ENCODE measurements at places on chromosomes 2 and 18.

DNA sequence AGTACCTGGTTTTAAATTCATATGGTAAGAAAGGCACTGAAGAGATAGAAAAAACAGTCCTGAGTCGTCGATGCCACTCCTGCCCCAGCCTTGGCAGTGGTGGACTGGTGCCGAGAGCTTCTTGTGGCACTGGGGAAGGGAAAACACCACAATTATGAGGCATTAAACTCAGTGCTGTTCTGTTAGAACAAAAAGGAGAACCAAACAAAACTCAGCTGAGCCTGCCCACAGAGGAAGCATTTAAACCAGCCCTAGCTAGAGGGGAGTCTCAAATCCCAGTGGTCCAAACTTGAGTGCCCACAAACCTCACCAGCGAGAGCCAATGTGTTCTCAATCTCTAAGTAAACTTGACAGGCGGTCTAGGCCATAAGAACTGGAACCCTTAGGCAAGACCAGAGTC, 1254.5 kb upstream of the FAM98A start:
- no peak for DNase-seq

DNA sequence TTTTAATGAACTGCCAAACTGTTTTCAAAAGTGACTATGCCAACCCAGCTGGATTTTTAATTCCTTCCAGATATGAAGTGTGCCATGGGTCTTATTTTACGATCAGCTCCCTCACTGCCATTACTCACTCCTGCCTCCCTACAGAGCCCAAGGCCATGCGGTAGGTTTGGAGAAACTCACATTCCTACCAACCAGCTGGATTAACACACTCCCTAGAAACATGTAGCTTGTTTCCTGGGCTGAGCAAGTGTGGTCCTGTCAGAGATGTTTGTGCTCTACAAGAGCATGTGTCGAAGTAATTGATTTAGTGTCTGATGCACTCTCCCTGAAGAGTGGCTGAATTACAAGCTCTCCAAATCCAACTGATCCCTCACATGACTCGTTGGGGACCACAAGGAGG, 82.5 kb downstream of the SPP2 start:
- DNase-seq: no peak

DNA sequence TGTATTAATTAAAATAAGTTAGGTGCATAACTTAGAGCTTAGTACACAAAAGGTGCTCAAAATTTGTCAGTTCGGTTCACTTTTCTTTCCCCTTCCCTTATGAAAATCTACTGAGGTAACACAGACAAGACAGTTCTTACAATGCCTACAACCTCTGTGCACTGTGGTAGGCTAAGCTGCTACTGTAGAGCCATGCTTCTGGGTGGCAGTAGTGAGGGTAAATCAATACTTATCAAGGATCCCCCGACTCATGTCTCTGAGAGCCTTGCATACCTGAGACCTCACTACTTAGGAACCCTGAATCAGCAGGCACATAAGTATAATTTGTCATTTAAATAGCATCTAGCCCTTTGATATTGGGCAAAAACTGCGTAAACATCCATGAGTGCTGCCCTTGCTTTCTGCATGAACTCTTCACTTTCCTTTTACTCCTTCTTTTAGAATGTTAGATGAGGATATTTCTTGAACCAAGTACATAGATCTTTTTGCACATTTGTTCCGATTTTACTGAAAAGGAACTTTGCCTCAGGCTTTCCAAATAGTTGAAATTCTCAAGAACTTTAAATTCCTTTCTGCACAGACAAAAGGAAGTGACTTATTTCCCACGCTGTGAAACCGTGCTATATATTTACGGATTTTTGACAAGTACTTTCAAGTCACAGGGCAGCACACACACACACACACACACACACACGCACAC, 234.4 kb downstream of the TRIB2 start:
- no peak for DNase-seq

DNA sequence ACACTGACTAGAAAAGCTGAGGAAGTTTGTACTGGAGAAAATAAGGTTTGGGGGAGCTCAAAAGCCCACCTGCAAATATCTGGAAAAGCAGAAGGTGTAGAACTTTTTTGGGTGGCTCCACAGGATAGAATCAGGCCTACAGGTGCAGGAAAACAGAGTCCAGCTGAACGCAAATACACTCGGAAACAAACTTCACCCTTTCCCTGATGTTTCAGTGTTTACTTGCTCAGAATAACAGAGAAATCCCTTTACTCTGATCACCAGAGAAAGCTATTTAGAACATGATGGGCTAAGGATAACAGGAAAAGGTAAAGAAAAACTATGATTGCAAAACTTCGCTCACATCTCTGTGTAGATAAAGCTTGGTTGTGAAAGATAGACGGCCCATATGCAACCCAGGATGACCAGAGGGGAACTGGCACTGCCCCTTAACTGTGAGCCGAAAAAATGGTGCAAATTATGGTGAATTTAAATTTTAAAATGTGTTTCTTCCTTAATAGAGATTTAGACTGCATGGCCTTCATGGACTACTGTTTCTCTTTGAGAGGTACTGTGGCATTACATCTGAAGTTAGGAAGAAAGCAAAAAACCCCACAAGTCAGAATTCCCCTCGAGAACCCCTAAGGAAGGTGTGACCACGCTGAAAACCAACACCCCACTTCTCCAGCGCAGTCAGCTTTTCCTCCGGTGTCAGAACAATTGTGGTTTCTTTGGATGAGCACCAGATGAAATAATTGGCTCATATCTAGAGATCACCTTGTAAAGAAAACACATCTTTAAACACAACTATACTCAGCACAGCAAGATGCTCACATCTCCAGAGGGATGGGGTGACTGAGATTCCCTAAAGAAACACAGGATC, 84.5 kb upstream of the TMEM247 start:
- no peak for DNase-seq

- DNase-seq: no peak
Measured at GRCh38 chr18:71665131-71665530, 879.0 kb downstream of the CBLN2 start.

DNA sequence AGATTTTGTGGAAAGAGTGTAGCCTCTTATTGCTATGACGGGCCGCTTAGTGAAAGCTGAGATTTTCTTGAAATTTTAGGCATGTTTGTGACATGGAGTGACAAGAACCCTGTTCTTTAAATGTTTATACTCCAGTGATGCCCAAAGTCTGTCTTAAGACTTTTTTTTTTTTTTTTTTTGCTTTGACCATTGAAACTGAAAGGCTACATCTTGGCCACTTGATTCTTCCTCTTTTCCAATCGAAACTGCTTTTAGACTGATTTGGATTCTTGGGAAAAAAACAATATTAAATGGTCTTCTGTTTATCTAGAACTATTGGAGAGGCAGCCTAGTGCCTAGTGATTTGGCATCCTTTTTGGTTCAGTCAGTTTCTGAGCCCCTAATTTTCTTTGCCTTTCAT, 2.4 kb upstream of the SLC8A1 start:
- no peak for DNase-seq

DNA sequence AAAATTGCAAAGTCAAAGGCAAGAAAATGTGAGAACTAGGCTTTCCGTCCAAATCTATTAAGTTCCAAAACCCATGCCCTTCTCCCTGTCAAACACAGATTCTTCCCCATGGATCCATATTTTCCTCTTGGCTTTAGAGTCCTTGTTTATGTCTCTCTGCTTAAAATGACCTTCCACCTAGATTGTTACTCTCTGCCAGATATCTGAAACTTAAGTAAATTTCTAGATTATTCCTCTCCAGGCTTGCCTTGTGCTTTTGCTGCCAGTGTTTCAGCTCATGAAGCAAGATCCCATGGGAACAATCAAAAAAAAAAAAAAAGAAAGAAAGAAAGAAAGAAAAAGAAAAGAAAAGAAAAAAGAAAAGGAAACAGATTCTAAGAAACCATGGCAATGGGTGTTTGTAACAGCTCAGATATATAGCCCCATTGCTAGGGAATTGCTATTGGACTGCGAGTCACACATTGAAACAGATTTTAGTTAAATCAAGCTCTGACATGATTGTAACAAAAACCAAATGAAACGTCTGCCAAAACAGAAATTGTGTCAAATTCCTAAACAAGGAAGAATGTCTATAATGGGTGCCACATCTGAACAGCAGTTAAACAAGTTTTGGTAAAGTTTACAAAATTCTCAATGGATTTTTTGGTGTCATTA, 660.7 kb upstream of the CNTNAP5 start:
- DNase-seq: no peak

DNA sequence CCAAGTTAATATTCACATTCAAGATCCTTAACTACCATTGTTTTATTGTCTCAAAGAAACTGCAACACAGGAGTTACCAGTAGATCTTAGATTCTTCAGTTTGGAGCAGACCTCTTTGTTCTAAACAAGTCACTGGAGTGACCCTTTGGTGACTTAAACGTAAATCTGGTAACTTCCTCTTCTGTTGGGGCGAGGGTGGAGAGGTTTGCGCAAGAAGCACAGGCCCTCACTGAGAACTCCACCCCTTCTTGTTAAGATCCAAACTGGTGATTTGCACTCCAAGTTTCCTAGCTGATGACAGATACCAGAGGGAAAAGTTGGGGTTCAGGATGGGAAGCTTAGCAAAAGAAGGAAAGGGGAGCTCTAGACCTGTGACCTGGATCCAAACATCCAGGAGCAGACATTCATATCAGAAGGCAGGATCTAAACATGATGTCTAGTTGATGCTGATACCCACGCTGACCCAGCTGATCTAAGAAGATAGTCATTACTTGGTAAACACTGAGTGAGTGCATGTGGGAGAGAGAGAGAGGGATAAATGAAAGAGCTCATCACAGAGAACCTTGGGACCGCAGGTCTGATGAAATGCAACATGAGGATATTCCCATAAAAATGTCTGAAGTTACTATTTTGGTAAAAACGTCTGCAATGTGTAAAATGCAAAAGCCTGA, 256.0 kb downstream of the CDH20 start:
- DNase-seq: no peak

- no peak for DNase-seq
Measured at GRCh38 chr18:908758-909724, 4.4 kb downstream of the ADCYAP1 start.

GRCh38 chr18:54149078-54149697, 75.3 kb downstream of the MBD2 start:
- DNase-seq: no peak

DNA sequence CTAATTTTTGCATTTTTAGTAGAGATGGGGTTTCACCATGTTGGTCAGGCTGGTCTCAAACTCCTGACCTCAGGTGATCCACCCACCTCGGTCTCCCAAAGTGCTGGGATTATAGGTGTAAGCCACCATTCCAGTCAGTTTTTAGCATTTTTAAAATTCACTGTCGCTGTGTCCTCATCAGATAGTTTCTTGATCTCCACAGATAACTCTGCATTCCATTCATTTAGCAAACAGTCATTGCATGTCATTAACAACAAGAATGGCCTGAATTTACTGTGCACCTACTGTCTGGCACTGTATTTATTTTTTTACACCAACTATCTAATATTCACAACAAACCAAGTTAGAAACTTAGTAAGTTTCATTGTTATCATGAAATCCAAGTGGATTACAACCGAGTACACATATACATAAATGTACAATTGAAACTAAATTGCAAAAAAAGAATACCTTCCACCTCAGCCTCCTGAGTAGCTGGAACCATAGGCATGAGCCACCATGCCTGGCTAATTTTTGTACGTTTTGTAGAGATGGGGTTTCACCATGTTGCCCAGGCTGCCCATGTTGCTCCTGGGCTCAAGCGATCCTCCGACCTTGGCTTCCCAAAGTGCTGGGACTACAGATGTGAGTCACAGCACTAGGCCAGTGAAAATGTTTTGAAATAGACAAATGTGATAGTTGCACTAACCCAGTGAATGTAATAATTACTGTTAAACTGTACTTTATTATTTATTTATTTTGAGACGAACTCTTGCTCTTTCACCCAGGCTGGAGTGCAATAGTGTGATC, 4.3 kb downstream of the MCEE start:
- DNase-seq: no peak

GRCh38 chr2:44189104-44189503, 20.4 kb downstream of the PPM1B start:
- DNase-seq: no peak

- DNase-seq: no peak
Measured at GRCh38 chr2:42060028-42060427, 12.2 kb downstream of the PKDCC start.

DNA sequence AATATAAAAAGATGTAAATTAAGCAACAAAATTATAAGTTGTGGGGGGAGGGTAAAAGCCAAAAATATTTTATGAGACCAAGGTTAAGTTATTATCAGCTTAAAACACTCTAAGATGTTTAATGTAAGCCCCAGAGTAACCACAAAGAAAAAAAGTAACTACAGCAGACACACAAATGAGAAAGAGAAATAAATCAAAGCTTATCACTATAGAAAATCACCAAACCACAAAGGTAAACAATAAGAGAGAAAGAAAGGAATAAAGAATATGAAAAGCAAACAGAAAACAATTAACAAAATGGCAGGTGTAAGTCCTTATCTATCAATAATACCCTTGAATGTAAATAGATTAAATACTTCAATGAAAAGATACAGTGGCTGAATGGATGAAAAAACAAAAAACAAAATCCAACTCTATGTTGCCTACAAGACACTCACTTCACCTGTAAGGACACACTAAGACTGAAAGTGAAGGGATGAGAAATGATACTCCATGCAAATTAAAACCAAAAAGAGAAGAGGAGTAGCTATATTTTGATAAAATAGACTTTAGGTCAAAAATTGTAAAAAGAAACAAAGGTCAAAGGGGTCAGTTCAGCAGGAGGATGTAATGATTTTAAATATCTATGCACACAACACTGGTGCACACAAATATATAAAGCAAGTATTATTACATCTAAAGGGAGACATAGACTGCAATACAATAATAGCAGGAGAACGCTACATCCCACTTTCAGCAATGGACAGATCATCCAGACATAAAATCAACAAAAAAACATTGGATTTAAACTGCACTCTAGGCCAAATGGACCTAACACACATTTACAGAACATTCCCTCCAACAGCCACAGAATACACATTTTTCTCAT, 80.7 kb downstream of the PTPN2 start:
- no peak for DNase-seq

DNA sequence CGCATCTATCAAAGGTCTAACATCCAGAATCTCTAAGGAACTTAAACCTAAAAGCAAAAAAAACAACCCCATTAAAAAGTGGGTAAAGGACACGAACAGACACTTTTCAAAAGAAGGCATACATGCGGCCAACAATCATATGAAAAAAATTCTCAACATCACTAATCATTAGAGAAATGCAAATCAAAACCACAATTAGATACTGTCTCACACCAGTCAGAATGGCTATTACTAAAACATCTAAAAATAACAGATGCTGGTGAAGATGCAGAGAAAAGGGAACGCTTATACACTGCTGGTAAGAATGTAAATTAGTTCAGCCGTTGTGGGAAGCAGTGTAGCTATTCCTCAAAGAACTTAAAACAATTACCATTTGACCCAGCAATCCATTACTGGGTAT, 38.0 kb downstream of the PPP3R1 start:
- DNase-seq: no peak

- no peak for DNase-seq
Measured at GRCh38 chr2:81648370-81648769, 1343.8 kb upstream of the LRRTM1 start.

- DNase-seq: no peak
Measured at GRCh38 chr2:16637304-16637703, 28.3 kb downstream of the CYRIA start.

Data from activated CD4-positive, CD25-positive, alpha-beta regulatory T cell treated with anti-CD3 and anti-CD28 coated beads, Interleukin-2, amount 50 U/mL, for 72 hours (primary cell).